Osteocyte (in vitro differentiated cells): ENCODE measurements at places on chromosomes 11 and 22.

DNA sequence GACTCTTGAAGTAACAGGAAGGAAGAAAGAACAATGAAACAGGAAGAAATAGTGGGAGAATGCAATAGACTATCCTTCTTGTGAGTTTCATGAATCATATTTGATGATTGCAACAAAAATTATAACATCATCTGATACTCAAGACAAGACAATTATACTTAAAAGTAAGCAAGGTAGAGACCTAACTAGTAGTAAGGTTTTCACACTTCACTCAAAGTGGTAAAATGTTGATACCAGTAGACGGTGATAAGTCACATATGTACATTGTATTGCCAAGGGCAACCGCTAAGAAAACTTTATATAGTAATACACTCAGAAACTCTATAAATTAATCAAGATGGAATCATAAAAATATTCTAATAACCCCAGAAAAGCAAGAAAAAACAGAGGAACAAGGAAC, 107.8 kb downstream of the CYP2R1 start:
- no peak for DNase-seq

GRCh38 chr11:21258414-21258813, 589.0 kb downstream of the NELL1 start:
- no peak for DNase-seq

DNA sequence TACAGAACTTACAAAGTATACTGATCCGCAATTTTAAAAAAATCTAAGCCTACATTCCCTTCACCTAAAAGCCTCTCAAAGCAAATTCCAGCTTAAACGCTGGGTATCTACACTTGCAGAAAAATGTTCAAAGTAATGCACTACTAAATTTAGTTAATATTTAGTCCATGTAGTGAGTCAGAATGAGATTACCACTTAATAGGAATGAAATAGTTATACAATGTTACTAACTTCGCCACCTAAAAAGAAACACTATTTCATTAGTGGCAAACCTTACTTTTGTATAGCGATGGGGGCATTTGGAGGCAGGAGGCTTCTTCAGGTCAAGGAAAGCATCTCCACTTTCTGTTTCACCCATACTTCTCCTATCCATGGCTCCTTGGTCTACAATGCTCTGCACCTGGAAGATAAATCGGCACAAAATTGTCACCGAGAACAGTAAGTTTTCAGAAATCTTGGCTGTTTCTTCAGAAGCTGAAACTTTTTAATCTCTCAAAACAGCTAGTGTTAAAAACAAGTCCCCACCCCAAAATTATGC, 1.2 kb downstream of the EIF4ENIF1 start:
- no peak for DNase-seq

- DNase-seq: no peak
These were observed 10.6 kb downstream of the KCNC1 start for GRCh38 chr11:17745023-17745772.

GRCh38 chr11:43905813-43906241, 25.2 kb downstream of the ALKBH3 start:
- DNase-seq: no peak

DNA sequence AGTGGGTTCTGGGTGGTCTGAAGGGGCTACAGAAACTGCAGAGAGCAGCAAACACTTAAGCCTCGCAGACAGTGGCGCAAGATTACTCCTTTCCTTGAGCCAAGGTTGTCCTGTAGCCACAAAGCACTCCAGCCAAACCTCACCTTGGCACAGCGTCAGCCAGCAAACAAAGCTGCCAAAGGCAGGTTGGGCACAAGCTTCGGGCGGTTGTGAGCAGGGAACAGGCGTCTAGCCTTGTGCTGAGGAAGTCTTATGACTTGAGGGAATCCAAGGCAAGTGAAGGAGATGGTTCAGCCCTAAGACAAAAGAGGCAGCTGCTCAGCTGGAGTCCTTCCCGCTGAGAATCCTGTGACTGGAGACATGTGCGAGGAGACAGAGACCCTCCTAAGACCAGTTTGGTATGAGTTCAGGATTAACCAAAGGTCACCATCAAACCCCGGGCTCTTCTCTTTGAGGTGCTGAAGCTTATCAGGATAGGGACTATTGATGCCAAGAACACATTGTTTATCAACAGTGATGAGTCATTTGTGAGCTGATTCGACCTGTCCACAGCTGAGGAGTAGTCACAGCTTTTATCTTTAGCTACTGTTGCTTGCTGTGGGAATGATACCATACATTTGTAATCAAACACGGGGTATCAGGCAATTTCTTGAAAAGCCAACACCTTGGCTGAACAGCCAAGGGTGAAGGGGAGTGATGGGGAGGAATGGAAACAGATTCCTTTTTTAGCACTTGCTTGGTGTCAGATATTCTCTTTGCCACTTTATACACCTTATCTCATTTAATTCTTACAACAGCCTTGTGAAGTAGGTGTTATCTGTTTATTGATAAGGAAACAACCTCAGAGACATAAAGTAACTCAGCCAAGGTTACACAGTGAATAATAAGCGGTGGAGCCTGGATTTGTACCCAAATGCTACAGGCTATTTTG, 4.6 kb downstream of the ADM start:
- DNase-seq: no peak
